ENCODE measurements at places on chromosomes 6 and 20.

DNA sequence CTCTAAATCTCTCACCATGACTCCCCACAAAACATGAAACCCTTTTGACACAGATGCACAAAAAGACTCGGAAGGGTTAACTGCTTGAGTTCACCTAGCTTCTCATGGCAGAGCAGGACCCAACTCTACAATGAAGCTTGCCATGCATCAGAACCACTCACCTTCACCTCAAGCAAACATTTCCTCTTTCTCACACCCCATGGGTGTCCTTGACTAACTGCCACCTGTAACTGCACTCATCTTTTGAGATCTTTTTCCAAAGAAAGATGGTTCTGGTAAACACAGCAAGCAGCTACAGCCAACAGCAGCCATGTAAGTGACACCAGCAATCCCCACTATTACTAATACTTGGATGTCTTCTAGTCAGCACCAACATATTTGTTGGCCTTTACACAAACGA is 76.5 kb downstream of the EFHC1 start:
- no peak for DNase-seq

DNA sequence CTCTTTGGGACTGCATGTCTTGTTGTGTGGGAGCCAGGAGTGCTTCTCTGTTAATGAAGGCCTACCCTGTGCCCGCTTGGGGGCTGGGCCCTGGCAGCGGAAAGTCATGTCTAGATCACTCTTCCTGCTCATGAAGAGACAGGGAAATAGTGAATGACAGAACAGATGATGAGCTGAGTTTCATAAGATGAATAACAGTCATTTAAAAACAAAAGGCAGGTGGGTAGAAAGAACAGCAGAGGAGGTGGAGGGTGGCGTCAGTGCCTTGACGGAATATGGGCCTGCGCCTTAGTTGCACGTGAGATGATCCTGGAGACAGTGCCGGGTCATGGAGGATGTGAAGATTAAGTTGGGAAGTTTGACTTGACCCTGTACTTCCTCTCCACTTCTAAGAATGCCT is 85.5 kb downstream of the ARID1B start:
- no peak for DNase-seq

- no peak for DNase-seq
Measured at GRCh38 chr6:10305790-10306415, 109.0 kb downstream of the TFAP2A start.

DNA sequence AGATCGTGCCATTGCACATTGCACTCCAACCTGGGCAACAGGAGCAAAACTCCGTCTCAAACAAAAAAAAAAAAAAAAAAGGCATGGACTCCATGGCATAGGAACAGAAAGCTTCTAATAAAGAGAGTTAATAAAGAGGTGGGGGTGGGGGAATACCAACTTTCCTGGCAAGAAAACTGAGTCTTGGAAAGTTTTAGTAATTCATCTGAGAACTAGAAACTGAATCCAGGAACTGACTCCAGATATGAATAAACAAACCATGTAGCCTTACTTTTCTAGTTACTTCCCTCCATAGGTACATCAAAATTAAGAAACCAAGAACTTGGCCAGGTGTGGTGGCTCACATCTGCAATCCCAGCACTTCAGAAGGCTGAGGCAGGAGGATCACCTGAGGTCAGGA is 38.5 kb downstream of the PTPRT start:
- DNase-seq = no peak

DNA sequence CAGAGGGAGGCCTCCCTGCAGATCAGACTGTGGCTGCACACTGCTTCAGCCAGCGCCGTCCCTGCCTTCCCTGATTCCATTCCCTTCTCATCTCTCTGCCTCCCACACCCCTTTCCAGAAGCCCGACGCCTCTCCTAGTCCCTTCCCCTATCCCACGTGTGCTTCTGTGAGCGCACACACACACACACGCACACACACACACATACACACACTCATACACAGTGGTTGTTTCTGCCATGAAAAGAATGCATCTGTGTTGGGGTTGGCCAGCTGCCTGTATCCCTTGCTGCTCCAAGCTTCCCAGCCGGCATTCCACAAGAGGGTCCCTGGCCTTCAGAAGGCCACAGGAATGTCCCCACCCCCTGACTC is 51.7 kb downstream of the MOCS1 start:
- DNase-seq = no peak

DNA sequence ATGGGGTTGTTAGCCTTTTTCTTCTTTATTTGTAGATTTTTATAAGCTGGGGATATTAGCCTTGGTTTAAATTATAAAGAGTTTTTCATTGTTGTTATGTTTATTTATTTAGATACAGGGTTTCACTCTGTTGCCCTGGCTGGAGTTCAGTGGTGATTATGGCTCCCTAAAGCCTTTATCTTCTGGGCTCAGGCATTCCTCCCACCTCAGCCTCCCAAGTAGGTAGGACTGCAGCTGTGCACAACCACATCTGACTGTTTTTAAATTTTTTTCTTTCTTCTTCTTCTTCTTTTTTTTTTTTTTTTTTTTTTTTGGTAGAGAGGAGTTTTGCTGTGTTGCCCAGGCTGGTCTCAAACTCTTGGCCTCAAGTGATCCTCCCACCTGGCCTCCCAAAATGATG is 80.9 kb downstream of the UBE3D start:
- DNase-seq = no peak

DNA sequence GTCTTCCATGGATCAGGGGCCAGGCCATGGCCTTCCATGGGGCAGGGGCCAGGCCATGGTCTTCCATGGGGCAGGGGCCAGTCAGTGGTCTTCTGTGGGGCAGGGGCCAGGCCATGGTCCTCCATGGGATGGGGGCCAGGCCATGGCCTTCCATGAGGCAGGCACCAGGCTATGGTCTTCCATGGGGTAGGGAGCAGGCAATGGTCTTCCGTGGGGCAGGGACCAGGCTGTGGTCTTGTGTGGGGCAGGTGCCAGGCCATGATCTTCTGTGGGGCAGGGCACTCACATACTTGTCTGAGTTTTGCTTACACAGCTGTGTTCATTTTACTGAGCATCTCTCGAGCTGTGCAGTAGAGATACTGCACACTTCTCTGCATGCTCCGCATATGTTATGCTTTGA is 57.3 kb upstream of the THBS2 start:
- DNase-seq = no peak

DNA sequence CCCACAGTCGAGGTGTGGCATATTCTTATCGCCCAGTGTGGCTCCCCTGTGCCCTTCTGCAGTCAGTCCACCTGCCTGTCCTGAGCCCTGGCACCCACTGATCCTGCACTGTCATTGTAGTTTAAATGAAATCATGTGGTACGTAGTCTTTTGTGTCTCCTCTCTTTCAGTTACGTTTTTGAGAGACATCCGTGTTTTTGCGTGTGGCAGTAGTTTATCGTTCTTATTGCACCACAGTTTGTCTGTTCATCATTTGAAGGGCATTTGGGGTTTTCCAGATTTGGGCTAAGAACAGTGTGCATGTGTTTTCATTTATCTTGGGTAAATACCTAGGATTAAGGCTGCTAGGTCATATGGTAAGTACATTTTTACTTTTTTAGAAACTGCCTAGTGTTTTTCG is 49.3 kb downstream of the SPATA2 start:
- no peak for DNase-seq

- no peak for DNase-seq
Measured at GRCh38 chr20:62045118-62045517, 20.6 kb downstream of the TAF4 start.

GRCh38 chr20:20796766-20797440 is 84.5 kb upstream of the RALGAPA2 start:
- no peak for DNase-seq

DNA sequence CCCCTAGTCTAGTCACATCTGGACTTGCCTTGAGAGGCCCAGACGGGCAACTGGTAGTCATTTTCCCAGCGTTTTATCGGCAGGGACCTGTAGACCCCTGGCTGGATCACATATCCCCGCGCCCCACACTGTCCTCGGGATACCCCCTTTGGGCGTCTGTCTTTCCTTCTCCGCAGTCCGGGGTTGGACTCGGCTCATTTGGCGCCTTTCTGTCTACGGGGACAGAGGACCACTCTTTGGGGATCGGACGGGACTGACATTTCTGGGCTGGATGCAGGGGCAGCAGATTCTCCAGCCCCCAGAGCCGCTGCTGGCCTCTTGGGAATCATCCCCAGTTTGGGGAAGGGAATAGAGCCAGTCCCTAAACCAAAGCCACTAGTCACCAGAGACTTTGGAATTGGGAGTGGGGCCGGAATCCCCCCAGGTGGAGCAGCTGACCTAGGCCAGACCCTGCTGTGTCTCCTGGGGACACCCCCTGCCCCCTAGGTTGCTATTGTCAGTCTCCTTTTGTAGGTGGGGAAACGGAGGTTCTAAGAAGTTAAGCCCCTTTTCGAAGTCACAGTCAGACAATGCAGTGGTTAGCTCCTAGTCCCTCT is 734 bp downstream of the FAM110A start:
- DNase-seq = no peak

DNA sequence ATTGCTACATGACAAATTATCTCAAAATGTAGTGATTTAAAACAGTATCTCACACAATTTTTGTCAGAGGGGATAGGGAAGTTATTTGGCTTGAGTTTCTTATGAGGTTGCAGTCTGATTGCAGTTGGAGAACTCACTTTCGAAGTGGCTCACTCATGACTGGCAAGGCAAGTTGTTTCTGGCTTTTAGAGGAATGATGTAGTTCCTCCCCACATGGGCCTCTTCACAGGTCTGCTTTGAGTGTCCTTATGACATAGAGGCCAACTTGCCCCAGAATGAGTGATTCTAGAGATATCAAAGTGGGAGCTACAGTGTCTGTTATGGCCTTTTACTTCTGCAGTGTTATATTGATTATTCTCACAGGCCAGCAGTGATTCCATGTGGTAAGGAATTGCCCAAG is 6.1 kb downstream of the DOP1A start:
- no peak for DNase-seq

- DNase-seq = no peak
Measured at GRCh38 chr6:138440758-138441357, 36.8 kb downstream of the HEBP2 start.

DNA sequence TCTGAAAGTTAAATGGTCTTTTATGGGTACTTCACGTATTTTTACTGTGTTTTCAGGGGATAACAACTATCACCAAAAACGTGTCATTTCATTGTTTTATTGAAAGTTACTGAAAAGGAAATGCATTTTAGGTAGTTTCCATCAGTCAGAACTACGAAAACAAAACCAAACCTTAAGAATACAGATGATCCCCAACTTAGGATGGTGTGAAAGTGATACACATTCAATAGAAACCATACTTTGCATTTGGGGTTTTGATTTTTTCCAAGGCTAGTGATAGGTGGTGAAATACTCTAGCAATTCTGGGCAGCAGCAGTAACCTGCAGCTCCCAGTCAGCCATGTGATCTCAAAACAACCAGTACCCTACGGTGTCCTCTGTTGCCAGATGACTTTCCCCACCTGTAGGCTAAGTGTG is 25.9 kb upstream of the EFHC1 start:
- DNase-seq = no peak

DNA sequence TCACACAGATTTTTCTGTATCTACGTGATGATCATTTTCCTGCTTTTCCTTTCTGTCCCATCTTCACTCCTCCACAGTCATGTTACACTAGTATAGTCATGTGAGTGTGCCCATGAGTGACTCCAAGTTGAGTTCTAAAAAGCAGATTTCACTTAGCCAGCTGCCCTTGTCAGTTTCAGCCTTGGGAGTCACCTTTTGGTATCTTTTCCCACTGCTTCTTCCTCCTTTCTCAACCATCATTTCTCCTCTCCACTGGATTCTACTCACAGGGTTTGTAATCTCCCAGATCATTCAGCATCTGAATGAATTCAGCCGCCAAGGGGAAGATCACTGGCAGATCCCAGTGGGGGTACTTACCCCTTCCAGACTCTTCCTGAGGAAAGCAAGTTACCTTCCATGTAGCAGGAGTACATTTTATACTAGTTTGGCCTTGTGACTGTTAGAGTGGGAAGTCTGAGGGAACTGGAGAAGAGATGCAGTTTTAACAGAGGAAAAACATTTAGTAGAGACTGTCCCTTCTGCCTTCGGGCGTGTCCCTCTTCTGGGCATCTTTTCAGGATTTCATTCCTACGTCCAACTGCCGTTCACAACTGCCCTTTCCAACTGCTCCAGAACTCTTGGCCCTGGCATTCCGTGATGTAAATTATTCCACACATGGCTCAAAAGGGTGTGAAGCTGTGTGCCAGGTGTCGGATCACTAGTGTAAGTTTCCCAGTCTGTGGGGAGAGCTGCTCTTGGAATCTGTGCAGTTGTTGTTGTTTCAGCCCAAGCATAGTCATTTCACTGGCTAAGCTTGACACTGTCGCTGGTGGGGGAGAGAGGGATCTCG is 38.9 kb downstream of the BICRAL start:
- no peak for DNase-seq

Data from KG1 (cell line).